NCI-H774 (cell line): ENCODE measurements at places on chromosomes 16 and 17.

- no peak for DNase-seq
These were observed 2051.3 kb downstream of the TP53TG3F start for GRCh38 chr16:35510701-35511100.

- no peak for DNase-seq
These were observed 13.0 kb upstream of the HOXB9 start for GRCh38 chr17:48639136-48639535.

- no peak for DNase-seq
These were observed 19.5 kb downstream of the TNFRSF13B start for GRCh38 chr17:16952401-16952800.

- no peak for DNase-seq
These were observed 2.3 kb downstream of the GP1BA start for GRCh38 chr17:4934173-4934979.

GRCh38 chr16:73448970-73449369, 401.0 kb upstream of the ZFHX3 start:
- DNase-seq = no peak

DNA sequence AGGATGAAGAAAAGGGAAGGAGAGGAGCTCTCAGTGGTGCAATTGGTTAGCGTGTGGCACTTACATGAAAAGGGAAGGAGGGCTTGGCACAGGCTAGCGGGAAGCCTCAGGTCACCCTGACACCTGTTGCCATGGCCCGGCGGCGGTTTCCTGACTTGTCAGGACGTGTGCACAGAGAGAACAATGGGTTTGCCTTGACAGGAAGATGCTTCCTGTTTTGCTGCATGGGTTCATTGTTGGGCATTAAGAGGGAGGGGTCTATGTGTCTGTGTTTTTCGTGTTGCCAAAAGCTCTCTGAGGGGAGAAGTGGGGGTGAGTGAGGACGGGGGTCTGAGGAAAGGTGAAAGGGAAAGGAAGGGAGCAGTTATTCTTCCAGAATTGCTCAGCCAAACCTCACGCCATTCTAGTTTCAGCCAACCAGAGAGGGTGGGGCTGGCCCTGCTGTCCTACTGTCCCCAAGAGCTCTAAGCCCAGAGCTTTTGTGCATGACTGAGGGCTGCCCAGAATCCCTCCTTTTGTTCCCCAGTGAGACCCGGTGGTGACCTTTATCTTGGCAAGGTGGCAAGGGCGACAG, 17.1 kb upstream of the CCR7 start:
- peak; percentile 80 for DNase-seq

DNA sequence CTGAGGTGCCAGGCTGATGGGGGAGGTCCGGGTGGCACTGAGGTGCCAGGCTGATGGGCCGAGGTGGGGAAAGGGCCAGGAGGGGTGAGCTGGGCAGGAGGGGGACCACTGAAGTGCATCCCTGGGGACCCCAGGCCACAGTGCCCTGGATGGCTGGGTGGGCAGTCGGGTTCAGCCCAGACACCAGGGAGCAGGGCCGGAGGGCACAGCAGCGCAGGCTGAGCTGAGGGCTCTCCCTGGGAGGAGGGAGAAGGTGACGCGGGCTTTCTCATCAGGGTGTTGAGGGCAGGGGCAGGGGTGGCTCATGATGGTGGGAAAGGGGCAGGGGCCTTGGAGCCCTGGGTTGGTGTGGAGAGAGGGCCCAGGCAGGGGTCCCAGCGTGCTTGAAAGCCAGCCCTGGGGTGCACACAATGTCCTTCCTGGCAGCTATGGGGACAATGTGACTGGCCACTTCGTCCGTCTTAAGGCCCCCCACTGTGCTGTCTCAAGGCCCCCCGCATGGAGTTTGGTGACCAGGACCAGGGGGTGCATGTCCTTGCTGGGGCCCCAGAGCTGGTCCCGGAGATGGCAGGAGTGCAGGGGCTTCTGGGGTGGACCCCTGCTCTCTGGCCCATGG, 16.0 kb downstream of the CD7 start:
- no peak for DNase-seq

GRCh38 chr17:50272246-50272645, 2.0 kb upstream of the TMEM92 start:
- DNase-seq = no peak

- no peak for DNase-seq
These were observed 313.0 kb upstream of the GOT2 start for GRCh38 chr16:59047114-59047513.

- peak; percentile 78 for DNase-seq
These were observed 5.4 kb upstream of the ZNF213 start for GRCh38 chr16:3129137-3130131.

GRCh38 chr16:51696376-51696775, 545.3 kb upstream of the SALL1 start:
- no peak for DNase-seq

DNA sequence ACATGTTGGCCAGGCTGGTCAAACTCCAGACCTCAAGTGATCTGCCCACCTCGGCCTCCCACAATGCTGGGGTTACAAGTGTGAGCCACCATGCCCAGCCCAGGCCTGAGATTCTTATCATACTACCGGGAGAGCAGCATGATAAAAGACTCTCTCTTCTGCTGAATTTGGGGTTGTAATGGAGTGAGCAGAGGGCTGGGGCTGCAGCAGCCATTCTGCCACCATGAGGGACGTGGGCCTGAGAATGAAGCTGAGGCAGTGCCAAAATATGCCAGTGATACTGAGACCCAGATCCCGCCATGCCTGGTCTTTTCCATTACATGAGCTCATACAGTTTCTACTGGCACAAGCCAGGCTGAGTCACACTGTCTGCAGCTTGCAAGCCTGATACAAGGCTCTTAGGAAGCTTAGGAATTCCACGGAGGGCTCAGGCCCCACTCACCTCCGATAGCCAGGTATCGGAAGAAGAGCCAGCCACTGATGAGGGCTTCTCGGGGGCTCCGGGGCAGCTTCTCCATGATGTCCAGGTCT, 19.6 kb upstream of the P2RX1 start:
- DNase-seq = no peak

DNA sequence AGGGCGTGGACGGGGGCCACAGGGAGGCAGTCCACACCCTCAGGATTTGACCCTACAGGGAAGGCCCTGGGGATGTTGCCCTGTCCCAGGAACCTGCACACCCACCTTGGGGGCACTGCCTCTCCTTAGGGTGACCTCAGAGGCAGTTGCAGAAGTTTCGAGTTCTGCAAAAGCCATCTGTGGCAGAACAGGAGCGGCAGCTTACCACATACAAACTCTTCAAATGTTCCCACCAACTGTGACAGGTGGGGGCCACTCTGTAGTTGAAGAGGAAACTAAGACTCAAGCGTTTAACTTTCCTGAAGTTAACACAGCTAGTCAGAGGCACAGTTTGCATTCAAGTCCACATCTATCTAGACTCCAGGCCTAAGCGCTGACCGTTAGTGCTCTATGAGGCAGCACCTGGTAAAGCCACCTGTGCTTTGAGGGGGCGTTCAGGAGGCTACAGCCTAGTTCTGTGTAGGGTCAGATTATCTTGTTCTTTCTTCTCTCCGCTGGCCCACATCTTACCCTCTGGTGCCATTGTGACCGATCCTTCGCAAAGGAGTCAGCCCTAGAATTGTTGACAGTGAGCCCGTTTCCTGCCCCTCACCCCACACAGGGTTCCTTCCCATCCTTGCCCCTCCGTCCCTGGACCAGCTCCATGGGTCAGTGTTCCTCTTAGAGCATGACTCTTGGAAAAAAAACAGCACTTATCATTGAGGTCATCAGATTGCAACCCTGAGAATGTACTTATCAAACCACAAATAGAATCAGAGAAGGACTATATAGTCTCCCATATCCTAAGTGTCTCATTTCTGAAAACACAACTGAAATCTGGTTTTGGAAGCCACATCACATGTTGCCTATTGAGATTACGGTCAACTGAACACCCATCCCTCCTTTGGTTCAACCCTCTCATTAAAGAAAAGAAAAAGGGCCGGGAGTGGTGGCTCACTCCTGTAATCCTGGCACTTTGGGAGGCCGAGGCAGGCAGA, 45.4 kb downstream of the CDH1 start:
- no peak for DNase-seq

- DNase-seq = no peak
These were observed 61.4 kb downstream of the VAT1L start for GRCh38 chr16:77849646-77850258.

DNA sequence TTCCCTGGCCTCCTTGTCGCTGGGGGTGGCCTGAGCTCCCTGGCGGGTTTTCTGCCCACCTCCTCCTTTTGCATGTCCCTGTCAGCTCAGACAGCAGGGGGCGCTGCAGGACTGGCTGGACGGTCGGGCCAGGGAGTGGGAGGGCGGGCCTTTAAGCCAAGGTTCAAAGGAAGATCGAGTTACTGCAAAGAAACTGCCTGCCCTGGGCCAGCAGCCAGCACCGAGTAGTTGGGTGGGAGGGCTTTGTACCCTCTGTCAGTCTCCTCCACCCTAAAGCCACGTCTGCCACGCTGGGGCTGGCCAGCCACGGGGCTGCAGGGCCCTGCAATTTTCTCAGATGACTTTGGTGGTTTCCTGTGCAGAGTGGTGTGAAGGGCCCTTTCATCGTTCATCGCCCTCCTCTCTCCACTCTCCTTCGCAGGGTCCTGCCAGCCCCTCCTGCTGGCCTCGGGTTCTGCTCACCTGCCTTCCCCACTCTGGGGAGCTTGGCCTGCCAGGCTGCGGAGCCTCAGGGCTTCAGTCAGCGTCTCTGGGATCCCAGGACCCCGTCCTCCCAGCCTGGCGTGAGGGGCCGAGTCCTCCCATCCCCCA, 12.3 kb downstream of the GPR142 start:
- DNase-seq = peak; percentile 84

DNA sequence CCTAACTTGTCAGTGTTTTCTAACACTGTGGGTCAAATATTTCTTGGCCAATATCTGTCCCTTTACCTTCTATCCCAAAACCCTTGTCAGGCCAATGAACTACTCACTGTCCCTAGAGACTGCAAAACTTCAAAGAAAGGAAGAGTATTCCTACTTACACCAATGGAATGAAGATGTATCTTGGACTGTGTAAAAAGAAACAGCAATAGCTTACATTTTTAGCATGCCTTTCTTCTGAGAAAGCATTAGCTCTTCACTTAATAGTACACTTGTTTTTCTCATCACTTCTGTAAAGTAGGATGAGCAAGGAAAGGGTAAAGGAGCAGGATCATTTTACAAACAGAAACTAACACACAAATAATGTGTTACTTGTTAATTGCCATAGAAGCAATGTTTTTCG, 73.9 kb downstream of the STH start:
- no peak for DNase-seq

DNA sequence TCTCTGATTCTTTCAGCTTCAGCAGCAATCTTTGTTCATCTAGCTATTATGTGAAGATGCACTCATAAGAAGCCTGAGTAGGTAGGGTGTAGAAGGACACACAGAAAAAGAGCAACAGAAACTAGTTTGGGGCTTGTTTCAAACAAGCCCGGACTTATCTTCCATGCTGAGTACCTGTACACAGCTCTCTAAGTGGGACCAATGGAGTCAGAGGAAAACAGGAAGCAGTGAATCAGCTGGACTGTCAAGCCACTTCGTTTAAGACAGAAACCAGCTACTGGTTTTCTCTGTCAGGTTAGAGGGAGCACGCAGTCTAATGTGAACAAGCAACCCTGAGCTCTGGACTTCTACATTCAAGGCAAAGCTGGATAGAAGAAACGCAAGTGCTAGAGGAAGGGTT, 16.0 kb downstream of the MAP2K6 start:
- no peak for DNase-seq

GRCh38 chr17:32523017-32523680, 36.4 kb downstream of the CDK5R1 start:
- DNase-seq = no peak
